ENCODE measurements at places on chromosomes 2 and 18.

DNA sequence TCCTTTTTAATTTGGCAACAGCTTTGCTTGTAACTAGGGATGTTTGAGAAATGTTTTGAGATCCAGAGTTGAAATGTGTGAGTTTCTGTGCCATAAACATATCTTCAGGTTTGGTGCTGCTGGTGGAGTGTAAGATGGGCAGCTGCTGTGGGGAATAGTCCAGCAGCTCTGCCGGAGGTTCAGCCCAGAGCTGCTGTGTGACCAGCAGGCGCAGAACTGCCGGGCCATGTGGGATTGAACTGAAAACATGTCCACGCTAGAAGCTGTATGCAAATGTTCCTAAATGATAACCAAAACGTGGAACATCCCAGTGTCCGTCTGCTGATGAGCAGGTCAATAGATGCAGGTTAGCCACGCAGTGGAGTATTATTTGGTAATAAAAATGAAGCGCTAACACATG, 99.6 kb downstream of the DGKD start:
- no peak for DNase-seq

DNA sequence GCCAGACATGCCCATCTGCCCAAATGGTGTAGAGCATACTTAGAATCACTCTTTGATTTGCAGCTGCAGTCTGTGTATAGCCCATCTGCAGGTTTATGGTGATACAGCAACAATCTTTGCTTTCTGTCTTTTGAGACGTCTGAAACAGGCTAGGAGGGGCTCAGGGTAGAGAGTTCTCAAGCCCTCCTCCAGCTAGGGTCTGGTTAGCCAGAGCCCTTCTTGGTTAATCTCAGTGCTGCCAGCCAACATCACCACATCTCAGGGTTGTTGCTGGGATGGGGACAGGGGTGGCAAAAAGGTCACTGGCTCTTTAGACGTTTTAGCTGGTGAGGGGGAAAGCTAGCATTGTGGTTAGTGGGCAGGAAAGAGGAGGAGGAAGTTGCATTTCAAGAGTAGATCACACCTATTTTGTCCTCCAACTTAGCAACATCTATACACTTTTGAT, 136.6 kb upstream of the ACAA2 start:
- no peak for DNase-seq

- no peak for DNase-seq
Measured at GRCh38 chr2:96649342-96649741, 6.8 kb downstream of the FER1L5 start.

GRCh38 chr2:5077479-5078089, 614.6 kb upstream of the SOX11 start:
- DNase-seq: no peak

- DNase-seq: no peak
Measured at GRCh38 chr2:237290261-237290660, 123.7 kb downstream of the COL6A3 start.

GRCh38 chr2:42673989-42674579, 89.9 kb downstream of the OXER1 start:
- no peak for DNase-seq

DNA sequence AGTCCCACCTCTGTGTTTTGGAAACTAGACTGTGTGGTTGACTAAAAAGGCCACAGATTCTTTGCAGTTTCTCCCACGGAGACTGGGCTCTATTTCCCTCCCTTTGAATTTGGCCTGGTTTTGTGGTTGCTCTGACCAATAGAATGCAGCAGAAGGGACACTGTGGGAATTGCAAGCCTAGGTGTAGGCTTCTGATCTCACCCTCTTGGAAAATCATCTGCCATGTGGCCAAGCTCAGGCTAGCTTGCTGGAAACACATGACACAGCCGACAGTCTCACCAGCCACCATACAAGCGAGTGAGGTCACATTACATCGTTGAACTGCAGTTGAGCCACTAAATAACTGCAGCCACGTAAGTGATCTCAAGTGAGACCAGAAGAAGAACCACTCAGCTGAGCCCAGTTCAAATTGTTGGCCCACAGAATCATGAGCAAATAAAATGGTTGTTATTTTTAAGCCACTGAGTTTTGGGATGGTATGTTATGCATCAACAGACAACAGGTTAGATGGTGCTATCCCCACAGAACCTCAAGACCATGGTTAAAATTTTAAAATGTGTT, 319.1 kb upstream of the MEX3C start:
- DNase-seq: no peak

- no peak for DNase-seq
Measured at GRCh38 chr2:170365686-170366085, 187.7 kb downstream of the MYO3B start.

GRCh38 chr2:160465406-160465805, 28.2 kb downstream of the RBMS1 start:
- DNase-seq: no peak

GRCh38 chr2:235685024-235685721, 191.3 kb downstream of the AGAP1 start:
- DNase-seq: no peak

GRCh38 chr18:48887294-48887904, 63.4 kb downstream of the SMAD7 start:
- no peak for DNase-seq

- DNase-seq: no peak
Measured at GRCh38 chr2:65292461-65293011, 64.9 kb downstream of the ACTR2 start.

GRCh38 chr2:105515581-105516415, 116.9 kb upstream of the FHL2 start:
- no peak for DNase-seq

GRCh38 chr2:169478745-169479256, 493 bp upstream of the BBS5 start:
- DNase-seq: no peak

DNA sequence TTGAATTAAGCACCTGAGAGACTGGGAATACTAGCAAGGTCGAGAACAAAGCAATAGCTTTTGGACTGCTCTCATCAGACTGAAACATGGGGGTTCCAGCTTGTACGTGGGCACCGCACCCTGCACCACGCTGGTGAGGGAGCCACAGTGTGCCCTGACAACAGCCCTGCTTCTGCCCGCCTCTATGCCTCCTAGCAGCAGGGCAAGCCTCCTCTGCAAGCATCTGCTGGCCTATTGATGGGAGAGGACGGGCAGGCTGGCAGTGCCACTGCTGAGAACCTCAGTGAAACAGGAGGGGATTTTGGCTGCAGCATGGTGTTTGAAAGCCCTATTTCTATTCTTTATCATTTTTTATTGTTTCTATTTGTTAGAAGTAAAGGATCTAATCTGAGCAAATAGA, 146.1 kb upstream of the OTOS start:
- no peak for DNase-seq

DNA sequence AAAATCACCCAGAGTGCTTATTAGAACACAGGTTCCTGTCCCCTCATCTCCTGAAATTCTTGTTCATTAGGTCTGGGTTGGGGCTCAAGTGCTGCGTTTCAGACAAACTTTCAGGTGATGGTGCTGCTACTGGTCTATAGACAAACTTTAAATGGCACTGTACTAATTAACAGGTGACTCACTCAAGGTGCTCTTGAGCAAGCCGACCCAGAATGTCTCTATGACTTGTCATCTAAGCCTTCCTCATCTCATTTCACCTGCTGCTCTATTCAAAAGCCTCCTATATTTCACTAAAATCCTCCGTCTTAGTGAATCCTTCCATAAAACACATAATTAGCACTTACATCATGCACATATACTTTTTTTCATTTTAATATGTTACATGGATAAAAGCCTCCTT, 29.9 kb upstream of the STK39 start:
- DNase-seq: no peak

DNA sequence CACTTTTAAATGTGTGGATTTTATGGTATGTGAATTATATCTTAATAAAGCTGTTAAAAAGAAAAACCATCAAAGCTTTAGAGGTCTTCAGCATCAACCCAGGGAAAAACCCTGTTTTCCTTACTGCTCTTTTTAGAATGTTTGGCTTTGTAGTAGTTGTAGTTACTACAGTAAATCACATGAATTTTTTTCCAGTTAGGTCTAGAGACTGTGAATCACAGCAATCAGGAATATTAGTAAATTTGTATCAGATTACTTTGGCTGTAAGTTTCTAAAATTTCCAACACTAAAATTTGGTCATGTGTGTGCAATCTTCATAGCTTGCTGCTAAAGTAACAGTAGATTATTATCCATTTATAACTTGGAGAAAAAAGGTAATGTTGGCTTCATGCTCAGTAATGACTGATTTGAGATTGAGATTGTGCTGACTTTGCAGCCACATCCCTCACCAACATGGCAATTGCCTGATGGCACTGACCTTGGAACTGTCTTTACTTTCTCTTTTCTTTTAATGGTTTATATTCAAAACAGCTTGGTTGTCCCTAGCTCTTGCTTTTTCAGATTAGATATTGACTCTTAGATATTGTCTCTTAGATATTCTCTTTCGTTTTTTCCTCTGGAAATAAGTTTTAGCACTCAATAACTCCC, 41.1 kb downstream of the LCLAT1 start:
- DNase-seq: no peak

DNA sequence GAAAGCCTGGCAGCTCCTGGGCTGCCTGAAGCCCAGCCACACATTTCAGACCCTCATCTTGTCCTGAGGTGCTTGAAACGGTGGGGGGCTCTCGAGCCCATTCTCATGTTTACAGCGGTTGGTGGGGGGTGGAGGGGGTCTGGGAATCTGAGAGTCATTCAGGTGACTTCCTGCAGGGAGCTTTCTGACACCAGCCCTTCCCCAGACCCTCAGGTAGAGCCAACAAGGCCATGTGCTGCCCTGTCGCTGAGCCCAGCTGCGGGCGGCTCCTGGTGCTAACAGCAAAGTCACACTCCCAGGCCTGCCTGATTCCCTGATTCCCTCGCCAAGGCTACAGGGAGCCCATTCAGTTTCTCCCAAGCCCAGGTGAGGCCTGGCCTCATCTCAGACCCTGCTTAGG, 324.9 kb upstream of the MEX3C start:
- no peak for DNase-seq

DNA sequence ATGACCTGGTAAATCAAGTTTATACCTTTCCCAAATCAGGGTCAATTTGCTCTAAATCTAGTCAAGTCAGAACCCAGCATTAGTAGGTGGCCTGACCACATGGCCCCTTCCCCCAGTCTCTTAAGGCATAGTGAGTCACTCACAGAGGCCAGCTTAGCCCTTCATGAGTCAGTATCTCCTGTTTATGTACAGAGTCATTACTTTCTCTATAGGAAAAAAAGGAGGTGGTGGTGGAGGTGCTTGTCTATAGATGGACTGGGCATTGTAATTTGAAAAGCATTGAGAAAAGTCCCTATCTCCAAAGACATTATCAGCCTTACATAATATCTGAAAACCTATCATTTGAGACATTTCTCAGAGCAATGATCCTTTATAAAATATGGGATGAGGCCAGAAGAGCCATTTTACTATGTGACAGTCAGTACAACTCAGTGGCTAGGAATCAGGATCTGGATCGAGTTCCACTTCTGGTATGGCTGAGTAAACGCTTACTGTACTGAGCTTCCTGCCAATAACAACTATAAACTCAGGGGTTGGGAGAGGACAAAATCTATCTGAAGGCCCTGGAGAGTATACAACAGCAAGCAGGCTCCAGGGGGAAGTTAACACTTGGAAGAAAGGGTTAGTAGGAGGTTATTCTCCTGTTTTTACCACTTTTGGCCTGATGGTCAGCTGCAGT, 22.5 kb upstream of the SIGLEC15 start:
- DNase-seq: no peak

GRCh38 chr2:85326406-85327159, 1.2 kb downstream of the TGOLN2 start:
- DNase-seq: peak; percentile 28

DNA sequence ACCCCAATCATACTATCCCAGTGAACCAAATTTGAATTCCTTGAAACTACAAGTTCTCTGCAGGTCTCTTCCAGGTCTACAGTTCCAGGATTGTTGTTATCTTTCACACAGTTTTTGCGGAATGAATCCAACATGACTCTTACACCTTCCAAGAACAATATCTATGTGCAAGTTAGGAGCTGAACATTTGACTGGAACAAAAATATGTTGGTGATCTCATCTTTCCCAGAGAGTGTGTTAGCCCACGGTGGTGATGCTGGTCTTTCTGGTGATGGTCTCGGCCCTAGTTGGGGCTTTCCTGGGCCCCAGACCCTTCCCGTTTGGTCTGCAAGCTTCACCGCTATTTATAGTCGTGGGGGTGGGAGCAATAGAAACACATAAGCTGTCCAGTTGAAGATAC, 173.7 kb downstream of the TPGS2 start:
- DNase-seq: no peak

DNA sequence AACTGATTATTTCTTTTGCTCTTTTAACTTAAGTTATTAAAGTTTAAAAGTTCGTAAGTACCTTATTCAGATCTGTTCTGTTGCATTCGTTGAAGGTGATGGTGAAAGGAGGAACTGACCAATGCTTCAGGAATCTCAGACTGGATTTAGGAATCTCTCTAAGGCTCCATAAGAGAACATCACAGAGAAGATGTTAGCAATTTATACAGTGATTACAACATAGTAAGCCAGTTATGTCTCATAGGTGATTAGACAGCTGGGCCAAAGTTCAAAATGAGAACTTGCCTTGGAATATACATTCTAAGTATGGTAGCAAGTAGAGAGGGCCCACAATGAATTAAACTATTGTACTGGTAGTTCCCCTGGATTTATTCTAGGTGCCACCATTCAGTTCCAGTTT, 3.2 kb downstream of the MARS2 start:
- no peak for DNase-seq

GRCh38 chr18:21359746-21360145, 117.7 kb downstream of the GREB1L start:
- DNase-seq: no peak

DNA sequence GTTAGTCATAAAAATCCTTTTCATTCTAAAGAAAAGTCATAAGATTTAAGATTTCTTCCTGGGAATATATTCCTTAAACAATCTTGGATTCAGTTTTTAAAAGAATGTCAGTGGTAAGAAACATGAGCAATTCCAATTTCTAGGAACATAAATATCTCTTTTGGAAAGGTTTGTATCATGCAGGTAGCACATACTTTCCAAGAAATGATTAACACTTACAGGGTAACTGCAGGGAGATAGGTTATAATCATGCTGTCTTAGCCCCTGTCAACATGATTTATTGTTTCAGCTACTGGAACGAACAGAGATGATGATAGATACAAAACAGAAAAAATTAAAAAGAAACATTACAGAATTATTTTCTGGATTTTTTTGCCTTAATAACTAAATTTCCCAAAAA, 1537.7 kb downstream of the LRP1B start:
- no peak for DNase-seq

DNA sequence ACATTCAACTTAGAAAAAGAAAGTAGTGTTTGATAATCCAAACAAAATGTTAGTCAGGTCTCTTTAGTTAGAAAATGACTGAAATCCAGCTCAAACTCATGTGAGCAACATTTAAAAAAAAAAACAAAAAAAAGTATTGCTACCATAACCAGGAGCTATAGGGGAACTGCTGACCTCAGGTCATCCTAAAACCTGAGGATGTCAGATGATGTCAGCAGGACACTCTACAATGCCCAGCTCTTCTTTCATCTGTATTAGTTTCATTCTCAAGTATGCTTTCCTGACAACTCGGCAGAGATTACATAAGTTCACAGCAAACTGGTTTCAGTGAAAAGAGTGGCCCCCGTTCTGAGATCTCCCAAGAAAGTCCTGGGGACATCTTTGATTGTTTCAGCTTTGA, 4.2 kb upstream of the ESCO1 start:
- no peak for DNase-seq
